ENCODE measurements at places on chromosomes 16 and 17.

- no peak for DNase-seq
These were observed 57.2 kb downstream of the VAC14 start for GRCh38 chr16:70743791-70744190.

DNA sequence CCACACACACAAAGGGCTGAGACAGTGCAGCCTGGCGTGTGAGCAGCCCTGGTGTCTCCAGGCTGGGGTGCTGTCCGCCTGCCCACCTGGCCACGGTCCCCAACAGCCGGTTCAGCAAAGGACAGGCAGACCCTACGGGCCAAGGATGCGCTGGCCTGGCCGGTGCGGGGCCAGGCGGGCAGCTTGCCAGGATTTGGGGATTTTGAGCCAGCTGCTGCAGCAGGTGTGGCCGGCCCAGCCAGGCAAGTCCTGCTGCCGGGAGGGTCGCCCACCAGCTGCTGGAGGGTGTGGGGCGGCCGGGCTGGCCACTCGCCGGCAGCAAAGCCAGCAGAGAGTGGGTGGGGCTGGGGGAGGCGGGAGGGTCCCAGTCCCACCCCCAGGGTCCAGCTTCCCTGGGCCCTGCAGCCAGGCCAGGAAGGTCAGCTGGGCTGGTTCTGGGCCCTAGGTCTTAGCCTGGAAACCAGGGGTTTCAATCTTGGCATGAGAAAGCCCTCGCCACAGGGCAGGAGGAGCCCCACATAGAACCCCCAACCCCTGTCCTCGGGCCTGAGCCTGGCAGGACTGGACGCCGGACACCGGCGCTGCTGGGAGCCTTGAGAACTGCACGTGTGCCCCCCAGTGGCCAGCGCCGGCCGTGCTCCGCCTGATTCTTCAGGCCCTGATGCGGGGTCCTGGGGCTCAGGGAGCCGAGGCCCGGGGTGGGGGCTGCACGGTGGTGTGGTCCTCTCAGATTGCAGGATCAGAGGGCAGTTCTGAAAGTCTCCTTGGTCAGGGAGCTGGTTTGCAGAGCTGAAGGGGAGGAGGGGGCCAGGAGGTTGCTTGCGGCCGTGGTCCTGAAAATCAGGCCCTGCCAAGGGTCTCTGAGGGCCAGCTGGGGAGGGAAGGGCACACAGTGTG, 17.6 kb upstream of the SSTR5 start:
- peak; percentile 5 for DNase-seq

DNA sequence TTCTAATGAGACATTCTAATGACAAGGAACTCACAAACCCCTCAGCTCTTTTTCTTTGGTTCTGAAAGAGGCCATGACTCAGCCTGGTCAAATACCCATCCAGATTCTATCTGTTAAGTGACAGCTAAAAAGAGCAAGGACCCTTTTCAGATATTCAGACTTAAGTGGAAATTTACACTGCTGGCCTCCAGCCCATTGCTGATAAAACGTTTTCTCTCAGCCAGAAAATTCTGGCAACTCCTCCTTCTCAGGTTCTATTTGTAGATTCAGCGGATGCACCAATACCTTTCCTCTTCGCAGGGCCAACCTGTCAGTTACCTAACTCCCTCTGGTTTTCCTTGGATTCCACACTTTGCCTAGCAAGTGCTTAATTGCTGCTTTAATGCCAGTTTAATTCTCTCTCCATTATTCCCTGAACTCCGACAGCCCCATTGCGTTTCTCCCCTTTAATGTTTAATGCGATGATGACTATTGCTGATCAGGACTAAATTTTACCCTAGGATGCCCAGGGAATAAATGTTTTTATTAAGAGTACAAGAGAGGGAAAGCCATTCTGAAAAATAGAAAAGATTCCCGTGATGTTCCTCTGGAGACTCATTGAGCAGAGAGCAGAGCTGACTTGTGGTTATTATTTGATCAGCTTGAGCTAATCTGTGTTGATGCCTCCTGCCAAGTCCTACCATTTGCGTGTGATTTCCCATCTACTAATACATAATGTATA, 35.9 kb upstream of the TOM1L1 start:
- DNase-seq = no peak

DNA sequence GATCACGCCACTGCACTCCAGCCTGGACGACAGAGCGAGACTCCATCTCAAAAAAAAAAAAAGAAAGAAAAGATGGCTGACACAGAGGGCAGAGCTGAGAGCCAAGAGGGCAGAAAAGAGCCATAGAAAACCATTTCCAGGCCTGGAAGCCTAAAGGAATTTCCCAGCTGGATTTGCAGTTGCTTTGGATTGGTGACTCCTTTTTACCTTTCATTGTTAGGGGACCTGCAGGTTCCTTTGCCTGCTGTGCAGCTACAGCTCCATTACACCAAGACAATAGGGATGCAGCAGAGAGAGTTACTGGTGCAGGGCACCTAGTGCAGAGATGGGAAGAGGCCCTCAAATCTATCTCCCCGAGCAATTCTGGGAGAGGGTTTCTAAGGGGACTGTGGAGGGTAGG, 18.4 kb downstream of the ZNF668 start:
- DNase-seq = no peak

GRCh38 chr16:72850853-72851252, 197.1 kb downstream of the ZFHX3 start:
- DNase-seq = no peak

GRCh38 chr17:66432996-66433551, 130.7 kb downstream of the PRKCA start:
- DNase-seq = no peak

- DNase-seq = no peak
These were observed at the start of gene SLC13A2 for GRCh38 chr17:28473542-28473941. SLC13A2 (plus strand) TSS chr17:28473644; CDS start chr17:28473713, 69 bp downstream.

- no peak for DNase-seq
These were observed 136.3 kb downstream of the NLK start for GRCh38 chr17:28178800-28179199.

DNA sequence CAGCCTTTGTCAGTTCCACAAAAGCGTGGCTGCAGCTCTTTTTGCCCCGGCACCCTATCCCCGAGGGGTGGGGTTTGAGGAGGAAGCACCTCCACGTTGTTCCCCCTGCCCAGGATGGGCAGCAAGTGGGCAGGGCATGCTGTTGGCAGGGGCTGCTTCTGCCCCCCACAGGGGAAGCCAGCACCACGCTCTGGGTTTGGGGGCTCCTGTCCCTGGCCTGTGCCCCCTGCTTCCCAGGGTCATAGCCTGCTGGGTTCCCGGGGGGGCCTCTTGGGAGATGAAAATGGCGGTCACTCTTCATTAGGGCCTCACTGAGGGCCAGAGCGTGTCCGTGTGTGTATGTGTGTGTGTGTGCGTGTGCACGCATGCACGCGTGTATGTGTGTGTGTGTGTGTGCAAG, 22.8 kb downstream of the LASP1 start:
- no peak for DNase-seq

DNA sequence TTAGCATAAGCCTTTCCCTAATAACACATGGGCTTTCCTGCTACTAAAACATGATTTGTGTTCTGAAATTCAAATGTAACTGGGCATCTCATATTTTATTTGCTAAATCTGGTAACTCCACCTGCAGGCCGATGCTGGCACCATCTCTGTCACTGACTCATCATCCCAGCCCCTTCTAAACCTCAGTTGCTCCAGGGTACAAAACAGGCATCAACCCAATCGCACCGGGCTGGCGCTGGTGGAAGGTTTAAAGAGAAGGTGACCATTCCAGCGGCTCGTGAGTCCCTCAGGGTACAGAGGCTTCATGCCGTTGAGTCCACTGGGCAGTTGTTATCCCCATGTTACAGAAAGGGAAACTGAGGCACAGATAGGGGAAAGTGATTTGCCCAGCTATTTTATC, 27.1 kb downstream of the PPL start:
- no peak for DNase-seq

DNA sequence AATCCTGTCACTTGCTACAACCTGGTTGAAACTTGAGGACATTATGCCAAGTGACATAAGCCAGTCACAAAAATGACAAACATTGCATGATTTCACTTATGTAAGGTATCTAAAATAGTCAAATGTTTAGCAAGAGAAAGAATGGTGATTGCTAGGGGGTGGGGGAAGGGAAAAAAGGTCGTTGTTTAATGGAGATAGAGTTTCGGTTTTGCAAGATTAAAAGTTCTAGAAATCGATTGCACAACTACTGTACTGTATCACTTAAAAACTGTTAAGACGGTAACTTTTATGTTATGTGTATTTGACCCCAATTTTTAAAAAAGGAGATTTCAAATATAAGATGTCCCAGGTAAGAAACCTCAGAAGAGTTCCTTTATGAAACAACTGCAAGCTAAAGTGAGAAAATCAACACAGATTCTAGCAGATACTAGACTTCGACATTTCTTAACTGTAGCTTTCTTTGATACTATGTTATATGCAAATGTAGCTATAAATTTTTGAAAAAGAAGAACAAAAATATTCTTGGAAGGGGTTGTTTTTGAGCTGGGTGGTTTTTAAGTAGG, 5.9 kb downstream of the MEOX1 start:
- DNase-seq = no peak

DNA sequence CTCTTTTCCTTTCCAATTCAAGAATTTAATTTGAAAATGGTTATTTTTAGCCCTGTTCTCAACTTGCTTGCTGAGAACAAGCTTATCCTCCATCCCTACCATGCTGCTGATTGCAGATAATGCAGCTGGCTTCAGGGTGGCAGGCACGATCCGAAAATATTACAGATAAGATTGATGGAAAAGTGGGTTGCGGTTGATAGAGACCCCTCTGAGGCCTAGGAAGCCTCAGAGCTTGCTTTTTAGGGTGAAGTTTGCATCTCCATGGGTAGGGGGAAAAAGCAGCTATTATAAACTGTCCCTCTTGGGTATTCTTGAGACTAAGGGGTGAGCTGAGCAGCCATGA, 116.5 kb upstream of the GOT2 start:
- peak; percentile 51 for DNase-seq

DNA sequence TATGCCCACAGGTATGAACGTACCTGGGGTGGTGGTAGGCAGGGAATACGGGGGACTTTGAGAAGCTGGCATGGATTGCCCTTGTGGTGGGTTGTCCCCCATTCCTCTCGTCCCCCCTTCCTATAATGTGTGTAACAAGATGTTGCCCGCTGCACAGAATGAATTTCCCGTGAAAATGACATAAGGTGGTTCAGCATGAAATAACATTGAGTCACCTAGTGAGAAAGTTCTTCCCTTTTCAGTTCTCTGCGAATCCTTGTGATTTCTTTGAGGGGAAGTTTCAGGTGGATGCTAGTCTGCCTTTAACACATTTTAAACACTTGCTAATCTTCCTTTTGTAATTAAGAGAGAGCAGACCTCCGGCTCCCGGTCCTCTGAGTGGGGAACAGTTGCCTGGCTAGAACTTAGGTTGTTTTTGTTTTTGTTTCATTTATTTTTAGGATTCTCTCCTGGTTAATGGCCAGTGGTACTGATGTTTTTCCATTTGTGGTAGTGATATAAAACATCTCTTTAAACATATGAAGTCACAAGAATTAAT, 58.9 kb downstream of the RAP1GAP2 start:
- DNase-seq = no peak

GRCh38 chr16:74140557-74140956, 156.1 kb upstream of the PSMD7 start:
- no peak for DNase-seq

DNA sequence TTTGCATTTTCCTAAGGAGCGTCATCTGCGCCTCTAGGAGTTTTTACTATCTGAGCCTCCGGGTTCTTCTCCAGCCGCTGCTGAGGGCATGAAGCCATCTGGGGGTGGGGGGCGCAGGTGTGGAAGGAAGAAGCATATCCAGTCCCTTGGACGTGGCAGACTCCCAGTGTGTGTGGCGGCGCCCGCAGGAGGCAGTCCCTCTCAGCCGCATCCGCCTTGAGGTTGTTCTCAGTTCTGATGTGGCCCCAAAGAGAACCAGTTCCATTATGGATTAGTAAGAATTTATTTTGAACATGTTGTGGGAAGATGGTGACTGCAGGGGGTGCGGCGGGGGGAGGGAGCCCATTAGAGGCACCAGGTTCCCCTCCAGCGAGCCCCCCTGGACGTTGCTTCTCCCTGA, 100.2 kb downstream of the SEC14L1 start:
- DNase-seq = no peak

- no peak for DNase-seq
These were observed 240.1 kb downstream of the MSI2 start for GRCh38 chr17:57496382-57496781.

DNA sequence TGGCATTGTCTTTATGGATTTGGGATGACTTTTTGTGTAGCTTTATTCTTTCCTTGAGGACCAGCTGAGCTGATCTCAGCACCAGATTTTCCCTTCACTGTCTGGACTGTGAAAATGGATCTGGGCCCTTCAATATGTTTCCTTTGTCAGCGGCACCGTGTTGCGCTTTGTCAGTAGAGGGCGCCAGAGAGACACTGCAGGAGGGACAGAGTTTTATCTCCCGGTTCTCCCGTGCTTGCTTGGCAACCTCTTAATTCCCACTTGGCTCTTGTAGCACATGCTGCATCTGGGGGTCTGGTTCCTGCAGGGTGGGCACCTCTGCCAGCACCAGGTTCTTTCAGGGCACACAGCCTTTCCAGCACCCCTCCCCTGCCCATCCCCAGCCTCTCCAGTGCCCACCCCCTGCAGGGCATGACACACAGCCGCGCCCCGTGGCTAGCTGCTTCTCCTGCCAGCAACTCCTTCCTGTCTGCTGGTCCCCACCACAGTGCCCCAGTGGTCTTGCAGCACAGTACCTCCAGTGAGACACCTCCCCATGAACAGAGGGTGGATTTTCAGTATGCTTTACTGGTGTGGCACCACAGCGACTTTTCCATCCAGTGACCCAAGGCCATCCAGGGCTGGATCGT, 19.6 kb downstream of the OR1D5 start:
- DNase-seq = no peak

DNA sequence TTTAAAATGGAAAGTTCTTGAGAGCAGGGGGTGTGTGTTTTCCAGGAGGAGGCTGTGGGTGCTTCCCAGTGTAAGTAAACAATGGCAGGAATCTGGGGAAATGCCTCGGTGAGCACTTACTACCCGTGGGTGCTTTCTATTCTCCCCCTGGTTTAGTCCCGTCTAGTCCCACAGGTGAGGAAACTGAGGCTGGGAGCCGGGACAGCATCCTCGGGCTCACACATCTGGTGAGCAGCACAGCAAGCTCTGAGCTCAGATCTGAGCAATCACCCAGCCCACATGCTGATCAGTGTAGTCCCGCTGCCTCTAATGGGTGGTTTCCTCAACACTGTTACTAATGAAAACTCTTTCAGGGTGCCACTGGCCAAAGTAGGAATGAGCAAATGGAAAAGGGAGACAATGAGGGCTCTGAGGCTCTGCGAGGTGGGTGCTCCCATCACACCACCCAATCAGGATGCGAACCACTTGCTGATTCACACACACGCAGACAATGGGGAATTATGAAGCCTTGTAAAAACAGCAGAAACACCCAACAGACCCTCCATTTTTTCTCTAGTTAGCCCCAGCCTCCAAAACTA, 202.6 kb downstream of the PARN start:
- DNase-seq = no peak

Data from CMK (cell line).